ENCODE measurements at places on chromosomes 2 and 18. TPM values are rescaled to one million over a fixed set of nuclear protein-coding genes. Genes with fewer than 3 reads are reported as not detected.

Gene ANKRD62
- total RNA-seq, result not detected

- DNase-seq, result no peak
These were observed 30.9 kb upstream of the DNMT3A start for GRCh38 chr2:25372405-25373268.

- no peak for DNase-seq
These were observed 15.0 kb upstream of the IL1A start for GRCh38 chr2:112798979-112799975.

Gene RBM44
- total RNA-seq, result not detected

Gene ANO7
- 4.6 TPM for total RNA-seq

DNA sequence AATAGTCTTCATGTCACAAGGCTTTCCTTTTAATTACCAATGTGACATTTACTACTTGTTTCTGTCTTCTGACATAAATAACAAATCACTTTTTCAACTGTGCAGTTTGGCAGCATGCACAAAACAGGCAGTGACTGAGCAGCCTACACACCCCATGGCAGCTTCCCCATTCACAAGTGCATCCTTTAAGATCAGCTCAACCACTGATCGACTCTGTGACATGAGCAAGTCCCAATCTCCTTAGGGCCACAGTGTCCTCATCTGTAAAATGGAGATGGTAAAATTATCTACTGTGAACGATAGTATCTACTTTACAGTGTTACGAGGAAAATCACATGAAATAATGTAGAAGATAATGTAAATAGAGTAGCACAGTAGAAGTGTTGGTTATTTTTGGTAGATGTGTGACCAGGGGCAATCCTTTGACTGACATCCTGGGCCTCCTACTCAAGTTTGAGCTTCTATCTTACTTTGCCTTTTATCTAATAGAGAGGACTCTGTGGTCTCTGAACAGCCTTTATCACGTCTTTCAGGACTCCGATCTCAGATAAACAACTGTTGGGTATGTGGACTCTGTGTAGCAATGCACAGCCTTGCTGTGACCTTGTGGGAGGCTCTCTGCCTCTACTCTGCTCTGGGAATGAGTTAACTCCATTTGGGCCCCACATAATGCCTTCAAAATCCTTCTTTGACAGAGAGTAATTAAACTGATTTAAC, 120.6 kb downstream of the PIGN start:
- DNase-seq, result no peak

Gene RAPGEF4
- 23.7 TPM for total RNA-seq

Gene ALPG
- not detected for total RNA-seq

DNA sequence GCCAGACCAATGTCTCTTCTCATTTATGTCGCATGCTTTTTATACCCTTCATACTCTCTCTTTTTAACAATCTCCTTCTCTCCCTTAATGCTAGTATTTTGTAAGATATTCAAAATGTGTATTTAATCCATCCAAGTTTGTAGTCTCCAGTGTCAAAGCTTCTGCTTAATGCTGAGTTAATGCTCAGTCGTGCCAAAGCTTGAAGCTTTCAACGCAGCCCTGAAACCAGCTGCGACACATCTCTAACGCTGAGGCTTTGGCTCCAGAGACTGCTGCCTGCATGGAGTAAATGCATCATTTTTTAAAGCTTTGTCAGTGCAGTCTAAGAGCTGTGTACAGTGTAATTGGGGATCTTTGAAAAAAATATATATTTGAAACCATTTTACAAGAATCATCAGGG, 2108.8 kb upstream of the PIK3C3 start:
- DNase-seq, result no peak

- DNase-seq, result no peak
These were observed 22.6 kb downstream of the MAPK4 start for GRCh38 chr18:50582500-50582899.

GRCh38 chr2:119810049-119810630, 50.4 kb downstream of the PTPN4 start:
- DNase-seq, result no peak

Gene ARHGEF4
- total RNA-seq, result 14.0 TPM

- DNase-seq, result no peak
These were observed 19.8 kb downstream of the PIKFYVE start for GRCh38 chr2:208285853-208286252.

Gene SYT4
- total RNA-seq, result 6.6 TPM

DNA sequence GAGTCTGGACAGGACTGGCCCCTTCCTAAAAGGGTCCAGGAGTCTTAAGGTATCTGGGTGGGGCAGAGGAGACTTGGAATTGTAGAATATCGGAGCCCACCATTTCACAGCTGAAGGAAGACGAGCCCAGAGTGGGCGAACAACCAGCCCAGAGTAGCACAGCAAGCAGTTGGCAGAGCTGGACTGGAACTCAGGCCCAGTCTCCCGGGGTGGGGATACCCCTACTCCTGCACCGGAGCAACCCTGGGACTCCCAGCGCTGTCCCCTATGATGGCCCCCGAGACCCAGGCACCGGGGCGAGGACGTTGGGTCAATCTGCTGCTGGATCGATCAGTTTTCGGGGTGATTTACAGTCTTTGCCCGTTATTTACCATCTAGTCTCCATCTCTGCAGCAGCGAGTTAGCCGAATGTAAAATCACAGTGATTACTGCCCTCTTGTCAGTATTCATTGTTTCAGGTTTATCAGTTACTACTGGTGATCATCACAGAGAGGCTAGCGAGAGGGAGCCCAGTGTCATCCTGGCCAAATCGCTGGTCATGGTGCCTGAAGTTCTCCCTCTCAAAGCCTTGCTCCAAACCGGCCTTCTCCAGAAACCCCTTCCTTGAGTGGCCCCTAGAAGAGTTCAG, 75.3 kb downstream of the SMAD7 start:
- no peak for DNase-seq

- DNase-seq, result no peak
These were observed 45.9 kb downstream of the FOSL2 start for GRCh38 chr2:28438532-28439063.

Gene SERPINB3
- not detected for total RNA-seq

DNA sequence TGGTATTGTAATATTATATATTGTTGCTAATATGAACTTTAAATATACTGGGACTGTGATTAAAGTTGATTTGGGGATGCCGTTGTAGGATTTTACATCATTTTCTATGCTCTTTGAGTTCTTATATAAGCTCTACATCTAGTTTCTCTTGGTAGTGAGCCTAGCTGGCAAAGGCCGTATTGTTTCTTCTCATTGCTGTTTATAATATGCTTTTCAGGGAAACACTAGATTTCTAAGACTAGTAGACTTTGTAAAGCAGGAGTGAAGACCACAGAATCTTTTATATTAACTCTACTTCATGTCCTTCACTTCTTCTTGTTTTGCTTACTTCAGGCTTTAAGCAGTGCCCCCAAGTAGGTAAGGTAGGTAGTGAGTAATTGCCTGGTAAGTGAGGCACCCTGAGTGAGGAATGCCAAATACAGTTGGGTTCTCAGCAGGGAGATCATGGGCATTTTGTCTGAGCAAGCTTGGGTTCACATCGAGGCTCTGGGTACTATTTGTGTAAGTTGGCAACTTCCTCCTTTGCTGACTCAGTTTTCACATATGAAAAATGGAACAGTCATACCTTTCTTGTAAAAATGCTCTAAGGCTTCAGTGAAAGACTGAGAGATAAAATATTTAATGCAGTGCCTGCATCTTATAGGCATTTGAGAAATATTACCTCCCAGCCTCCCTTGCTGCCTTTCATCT, 96.4 kb downstream of the RNF144A start:
- no peak for DNase-seq

Gene LRRTM1
- total RNA-seq, result not detected

Gene DNAJC5G
- not detected for total RNA-seq

DNA sequence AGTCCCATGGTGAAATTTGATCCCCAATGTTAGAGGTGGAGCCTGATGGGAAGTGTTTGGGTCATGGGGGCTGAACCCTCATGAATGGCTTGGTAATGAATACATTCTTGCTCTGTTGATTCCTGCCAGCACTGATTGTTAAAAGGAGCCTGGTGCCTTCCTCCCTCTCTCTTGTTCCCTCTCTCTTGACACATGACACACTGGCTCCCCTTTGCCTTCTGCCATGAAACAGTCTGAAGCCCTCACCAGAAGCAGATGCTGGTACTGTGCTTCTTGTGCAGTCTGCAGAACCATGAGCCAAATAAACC, 30.6 kb upstream of the EPC2 start:
- DNase-seq, result no peak

Gene PTPRN
- total RNA-seq, result 11.3 TPM

Gene FIGN
- 8.9 TPM for total RNA-seq

DNA sequence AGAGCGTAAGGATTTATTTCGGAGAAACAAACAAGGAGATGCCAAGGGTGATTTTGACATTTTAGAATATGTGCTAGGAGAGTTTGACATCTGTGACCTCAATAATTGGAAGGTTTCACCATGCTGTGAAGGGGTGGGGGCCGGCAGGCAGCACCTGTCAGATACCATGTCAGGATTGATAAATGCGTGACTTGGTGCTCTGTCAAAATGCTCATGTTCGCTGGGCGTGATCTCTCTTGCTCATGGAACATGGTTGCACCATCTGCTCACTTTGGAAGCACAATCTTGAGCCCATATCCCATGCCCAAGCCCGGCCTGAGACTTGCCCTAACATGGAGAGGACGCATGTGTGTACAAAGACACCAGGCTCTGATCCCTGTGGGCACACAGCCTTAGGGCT, 347.6 kb downstream of the RNF144A start:
- no peak for DNase-seq

Gene STEAP3
- total RNA-seq, result 45.1 TPM

GRCh38 chr2:46387292-46387691, 90.1 kb downstream of the EPAS1 start:
- DNase-seq, result no peak

- DNase-seq, result no peak
These were observed 45.3 kb downstream of the PSMD14 start for GRCh38 chr2:161353543-161353942.

- no peak for DNase-seq
These were observed 115.4 kb downstream of the GATA6 start for GRCh38 chr18:22284581-22285360.

Gene RBBP8
- 54.0 TPM for total RNA-seq

Gene ERICH2
- not detected for total RNA-seq

Gene L3MBTL4
- 12.1 TPM for total RNA-seq

Gene SLC16A14
- not detected for total RNA-seq

DNA sequence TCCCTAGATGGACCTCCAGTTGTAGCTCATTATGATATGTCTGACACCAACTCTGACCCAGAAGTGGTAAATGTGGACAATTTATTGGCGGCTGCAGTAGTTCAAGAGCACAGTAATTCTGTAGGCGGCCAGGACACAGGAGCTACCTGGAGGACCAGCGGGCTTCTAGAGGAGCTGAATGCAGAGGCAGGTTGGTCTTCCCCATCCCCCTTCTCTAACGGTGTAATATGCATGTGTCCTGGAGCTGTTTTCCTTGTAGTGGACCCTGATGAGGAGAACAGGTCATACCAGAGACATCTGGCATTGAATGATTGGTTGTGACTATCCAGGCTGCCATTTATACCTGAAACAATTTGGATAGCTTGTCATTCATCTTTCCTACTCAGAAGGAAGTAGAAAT, 135.8 kb downstream of the HAUS1 start:
- DNase-seq, result no peak

DNA sequence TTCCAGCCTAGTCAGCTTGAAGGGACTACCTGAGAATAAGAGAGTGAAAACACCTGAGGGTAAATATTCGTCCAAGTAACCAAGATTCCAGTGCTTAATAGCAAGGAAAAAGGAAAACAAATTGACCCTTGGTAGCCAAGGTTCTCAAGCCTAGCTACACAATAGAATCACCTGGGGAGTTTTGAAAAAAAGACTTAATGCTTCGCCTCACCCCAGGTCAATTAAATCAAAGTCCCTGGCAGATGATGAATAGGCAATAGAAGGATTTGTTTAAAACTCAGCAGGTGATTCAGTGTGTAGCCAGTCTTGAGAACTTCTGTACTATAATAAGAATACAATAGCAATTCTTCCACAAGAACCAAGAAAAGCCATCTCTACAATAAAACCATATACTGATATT, 500.2 kb downstream of the XIRP2 start:
- no peak for DNase-seq

Gene ME2
- 100 TPM for total RNA-seq
